NCI-H2227 treated with DMSO at 0.1 percent for 48 hours (cell line): ENCODE measurements at places on chromosomes 2 and 18.

DNA sequence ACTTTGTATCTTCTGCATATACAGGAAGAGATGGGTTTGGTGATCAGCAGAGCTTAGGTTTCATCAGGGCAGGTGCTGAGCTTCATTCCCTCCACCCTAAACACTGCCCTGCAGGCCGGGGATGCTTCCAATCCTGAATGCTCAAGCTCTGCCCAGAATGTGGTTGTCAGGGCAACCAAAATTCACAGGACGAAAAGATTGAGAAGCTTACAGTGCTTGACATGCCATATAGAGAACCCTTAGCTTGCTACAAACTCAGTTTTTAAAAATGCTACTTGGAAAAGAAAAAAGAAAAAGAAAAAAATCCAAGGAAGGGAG lies 65.6 kb downstream of the SH3RF3 start:
- no peak for DNase-seq

DNA sequence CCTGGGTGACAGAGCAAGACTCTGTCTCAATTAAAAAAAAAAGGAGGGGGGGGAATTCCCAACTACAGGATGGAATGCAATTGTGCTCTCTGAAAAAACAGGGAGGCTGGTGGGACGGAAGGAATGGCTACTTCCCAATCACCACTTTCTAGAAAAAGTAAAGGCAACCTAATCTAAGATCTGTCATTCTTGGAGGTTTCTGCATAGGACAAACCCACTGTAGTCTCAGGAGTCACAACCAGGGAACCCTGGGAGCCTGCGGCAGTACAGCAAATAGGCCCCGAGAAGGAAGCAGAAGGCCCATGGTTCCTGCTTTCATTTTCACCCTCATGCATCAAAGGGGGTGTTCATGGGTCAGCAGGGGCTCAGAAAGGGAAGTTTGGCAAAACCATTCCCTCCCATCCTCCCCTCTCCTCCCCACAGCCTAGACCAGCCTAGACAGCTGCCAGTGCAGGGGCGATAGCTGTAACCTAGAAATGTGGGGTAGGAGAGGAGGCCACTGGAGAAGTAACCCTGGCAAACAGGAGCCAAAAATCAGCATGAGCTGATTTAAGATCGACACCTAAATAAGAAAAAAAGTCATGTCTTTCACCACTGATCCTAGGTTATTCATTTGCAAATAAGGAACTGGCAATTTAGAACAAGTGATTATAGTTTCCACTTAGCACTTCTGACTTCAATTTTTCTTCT lies 48.0 kb downstream of the TRABD2A start:
- DNase-seq = no peak

GRCh38 chr2:48175254-48175653 lies 269.0 kb upstream of the FBXO11 start:
- no peak for DNase-seq

DNA sequence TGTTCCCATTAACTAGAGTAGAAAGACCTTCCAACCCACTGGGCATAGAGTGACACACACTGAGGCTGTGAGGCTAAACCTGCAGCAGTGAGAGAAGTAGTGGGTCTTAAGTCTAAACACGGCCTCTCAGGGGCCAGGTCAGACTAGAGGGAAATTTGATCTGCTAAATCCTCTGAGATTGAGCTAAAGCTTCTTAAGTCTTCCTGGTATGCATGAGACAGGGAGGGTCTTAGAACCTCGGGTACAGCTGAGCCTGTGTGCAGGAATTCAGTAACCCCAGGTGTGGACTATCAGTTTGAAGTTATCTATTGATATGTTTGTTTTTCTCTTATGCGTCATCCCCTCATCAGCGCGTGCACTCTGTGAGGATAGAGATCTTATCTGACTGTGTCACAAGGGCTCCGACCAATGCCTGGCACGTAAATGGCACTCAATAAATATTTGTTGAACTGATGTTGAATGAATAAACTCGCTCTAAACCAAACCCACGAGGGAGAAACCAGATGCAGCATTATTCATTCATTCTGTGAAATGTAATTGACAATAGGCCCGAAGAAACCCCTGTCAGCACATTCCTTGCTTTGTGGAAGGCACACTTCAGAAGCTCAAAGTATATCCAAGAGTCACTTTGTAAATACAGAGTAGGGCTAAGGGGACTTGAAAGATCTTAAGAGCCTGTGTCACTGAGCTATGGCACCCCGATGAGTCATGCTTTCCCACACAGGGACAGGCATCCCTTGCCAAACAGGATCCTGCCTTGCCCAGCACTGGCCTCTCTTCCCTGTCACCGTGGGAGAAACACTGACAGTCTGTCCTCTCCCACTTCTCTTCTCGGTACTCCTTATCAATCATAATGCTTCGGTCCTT lies 21.7 kb upstream of the RAB10 start:
- no peak for DNase-seq

- no peak for DNase-seq
Observed at GRCh38 chr18:74513883-74514205, 17.7 kb downstream of the CNDP2 start.

DNA sequence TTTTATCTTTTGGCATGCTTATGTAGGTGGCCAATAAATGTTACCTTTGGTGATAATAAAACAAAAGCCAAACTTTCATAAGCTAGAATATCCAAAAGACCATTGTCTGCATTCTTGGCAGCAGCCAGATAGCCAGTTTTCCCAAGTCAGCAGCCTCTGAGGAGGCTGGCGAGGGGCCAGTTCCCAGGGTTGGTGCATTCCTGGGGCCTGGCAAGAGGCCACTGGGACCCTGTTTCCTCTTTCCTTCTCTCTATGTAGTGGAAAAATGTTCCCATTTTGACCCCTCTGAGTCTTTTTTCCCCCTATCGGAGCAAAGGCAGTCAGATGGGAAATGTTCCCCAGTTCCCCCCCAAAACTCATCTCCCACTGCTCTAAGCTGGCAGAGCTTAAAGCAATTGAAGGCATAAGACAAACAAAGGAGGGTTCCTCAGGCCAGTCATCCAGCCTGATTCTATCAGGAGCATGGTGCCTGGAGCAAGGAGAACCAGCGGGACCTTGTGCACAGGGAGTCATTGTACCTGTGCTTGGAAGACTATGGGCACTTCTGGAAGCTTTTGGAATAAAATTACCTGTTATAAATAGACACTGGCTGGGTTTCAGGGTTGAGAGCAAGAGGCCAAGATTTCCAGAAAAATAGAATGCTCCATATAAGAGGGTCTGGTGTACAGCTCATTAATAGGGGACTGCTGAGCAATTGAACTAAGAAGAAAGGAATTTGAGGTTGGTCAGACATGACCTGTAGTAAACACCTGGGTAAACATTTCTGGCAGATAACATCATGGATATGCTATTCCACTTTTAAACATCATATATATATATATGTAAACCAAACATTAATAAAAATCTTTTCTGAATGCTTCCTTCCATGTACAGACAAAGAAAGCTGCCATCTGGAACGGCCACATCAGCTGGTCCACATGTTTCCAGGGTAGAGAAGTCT lies 63.4 kb downstream of the NCKAP5 start:
- no peak for DNase-seq
